Anterior cingulate cortex (tissue), 58 donors: ENCODE measurements at places on chromosomes 16 and 17.

GRCh38 chr17:2735896-2736295, 13.6 kb downstream of the CCDC92B start:
- DNase-seq = no peak

DNA sequence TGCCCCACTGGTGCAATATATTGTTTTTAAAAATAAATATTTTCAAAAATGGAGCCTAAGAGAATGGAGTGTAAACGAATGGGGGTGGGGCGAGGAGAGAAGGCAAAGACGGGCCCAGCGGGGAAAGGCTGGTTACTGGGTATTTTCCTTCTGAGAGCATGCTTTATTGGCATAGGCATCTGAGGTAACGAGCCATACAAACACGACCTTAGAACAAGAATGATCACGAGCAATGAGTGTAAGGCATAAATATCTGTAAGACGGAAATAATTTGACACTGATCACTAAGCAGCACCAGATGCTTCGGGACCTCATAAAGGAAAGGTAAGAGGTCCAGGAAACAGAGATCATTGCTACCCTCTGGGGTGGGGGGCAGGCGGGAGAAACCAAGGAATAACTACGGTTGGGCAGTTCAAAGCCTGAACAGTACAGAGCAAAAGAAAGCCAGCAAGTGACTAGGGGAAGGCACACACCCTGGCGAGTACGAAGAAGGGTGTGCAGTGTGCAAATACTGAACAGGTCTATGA, 959 bp downstream of the SSH2 start:
- no peak for DNase-seq

- peak; percentile 45 for DNase-seq
Measured at GRCh38 chr17:74361230-74362068, at the start of gene BTBD17. BTBD17 (minus strand) TSS chr17:74361868; CDS start chr17:74361819, 49 bp downstream.

GRCh38 chr16:27444470-27444869, 42.5 kb downstream of the IL21R start:
- DNase-seq = no peak

DNA sequence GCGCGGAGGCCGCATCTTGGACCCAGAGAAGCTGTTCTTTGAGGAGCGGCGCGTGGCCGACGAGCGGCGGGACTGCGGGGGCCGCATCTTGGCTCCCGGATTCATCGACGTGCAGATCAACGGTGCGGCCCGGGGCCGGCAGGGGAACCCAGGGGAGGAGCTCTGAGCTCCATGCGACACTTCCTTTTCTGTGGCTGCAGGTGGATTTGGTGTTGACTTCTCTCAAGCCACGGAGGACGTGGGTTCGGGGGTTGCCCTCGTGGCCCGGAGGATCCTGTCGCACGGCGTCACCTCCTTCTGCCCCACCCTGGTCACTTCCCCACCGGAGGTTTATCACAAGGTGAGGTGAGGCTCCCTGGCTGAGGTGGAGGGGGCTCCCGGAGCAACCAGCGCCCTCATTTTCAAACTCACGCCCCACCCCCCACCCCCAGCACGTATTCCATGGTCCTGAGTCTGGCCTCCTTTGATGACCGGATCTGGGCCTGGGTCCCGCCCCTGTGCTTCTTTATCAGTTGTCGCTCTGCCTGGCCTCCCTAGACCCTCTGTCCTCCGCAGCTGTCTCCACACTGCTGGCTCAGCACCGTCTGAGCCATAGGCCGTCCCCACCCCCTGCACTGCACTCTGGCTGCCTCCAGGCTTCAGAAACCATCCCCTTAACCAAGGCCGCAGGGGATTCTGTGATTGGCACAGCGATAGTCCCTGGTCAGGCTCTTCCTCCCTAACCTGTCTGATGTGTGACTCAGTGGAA, 787 bp downstream of the AMDHD2 start:
- no peak for DNase-seq

DNA sequence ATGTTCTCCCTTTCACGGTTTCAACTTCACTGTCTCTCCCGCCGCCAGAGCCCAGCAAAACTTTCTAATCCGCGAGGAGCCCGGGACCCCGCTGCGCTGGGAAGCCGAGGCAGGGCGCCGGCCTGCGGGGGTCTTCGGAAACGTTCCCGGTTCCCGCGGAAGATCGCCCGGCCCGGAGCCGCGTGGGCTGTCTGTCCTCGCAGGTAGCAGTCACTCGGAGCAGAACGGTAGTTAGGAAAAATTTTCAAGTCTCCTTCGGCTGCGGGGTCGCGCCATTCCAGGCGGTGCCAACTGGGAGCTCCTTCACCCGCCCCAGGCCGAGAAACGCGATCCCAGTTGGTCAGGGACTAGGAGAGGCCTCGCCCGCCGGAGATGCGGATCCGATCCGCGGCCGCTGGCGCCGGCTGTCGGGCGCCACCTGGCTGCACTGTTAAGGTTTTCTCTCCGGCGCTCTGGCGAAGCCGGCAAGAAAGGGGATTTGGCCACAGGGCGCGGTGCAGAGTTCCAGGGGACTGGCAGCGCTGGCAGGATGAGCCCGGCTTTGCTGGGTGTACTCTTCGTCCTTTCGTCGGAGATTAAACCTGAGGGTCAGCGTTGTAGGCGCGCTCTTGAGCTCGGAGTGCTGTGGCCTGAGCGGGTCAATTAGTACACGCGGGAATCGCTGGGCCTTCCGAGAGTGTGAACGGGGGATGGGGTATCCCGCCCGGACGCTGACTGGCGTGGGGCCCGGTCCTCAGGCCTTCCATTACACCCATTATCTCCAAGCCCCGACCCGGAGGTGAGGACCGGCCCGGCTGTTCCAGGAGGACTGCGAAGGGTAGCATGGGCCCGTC, 135.4 kb downstream of the KCNJ12 start:
- peak; percentile 50 for DNase-seq
